ENCODE measurements at places on chromosomes 3 and 15.

- DNase-seq, result no peak
These were observed 7.9 kb upstream of the BCL2A1 start for GRCh38 chr15:79978655-79979514.

GRCh38 chr3:30752970-30753369, 141.5 kb downstream of the GADL1 start:
- DNase-seq, result no peak

DNA sequence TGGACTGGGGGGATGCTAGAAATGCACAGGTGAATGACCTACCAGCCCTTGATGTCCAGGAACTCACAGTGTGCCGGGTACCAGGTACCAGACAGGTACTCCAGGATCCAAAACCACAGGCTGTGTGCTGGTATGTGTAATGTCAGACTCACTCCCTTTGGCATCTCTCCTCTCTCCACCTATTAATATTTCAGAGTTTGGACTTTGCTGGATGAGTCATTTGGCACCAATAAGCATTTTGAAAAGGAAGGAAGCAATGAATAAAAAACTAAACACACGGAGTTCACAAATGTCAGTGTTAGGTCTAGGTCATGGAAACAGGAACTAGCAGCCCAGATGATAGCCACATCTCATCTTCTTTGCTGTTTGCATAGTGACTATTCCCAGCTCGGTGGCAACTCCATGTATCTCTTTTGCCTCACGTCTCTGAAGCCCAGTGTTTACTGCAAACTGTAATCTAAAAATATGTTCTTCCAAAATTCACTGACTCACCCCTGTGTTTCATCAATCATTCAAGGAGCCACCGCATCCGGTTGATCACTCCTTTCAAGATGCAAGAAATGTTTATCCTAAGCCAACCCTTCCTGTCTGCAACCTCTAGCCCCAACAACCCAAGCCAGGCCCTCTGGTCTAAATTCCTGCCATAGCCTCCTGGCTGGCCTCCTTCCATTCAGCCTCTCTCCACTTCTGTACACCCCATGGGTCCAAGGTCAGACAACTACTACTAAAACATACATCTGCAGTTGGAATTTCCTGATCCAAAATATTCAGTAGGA, 8.4 kb downstream of the ITGB5 start:
- DNase-seq, result no peak

- DNase-seq, result no peak
These were observed 22.5 kb downstream of the PXK start for GRCh38 chr3:58355179-58355578.

- DNase-seq, result no peak
These were observed 82.3 kb downstream of the CHSY1 start for GRCh38 chr15:101169495-101170071.

- DNase-seq, result no peak
These were observed 46.8 kb downstream of the MYO5A start for GRCh38 chr15:52481915-52482314.

GRCh38 chr3:134768116-134768515, 26.9 kb upstream of the EPHB1 start:
- DNase-seq, result no peak

DNA sequence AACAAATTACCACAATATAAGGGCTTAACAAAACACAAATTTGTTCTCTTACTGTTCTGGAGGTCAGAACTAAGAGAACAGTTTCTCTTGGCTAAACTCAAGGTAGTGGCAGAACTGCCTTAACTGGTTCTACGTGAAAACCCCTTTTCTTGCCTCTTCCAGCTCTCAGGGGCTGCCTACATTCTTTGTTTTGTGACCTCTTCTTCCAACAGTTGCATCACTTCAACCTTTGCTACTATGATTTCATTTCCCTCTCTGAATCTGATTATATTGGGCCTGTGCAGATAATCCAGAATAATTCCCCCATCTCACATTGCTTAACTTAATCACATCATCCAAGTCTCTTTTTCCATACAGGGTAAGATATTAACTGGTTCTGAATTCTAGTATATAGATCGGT, 624.6 kb downstream of the ZPLD1 start:
- no peak for DNase-seq

DNA sequence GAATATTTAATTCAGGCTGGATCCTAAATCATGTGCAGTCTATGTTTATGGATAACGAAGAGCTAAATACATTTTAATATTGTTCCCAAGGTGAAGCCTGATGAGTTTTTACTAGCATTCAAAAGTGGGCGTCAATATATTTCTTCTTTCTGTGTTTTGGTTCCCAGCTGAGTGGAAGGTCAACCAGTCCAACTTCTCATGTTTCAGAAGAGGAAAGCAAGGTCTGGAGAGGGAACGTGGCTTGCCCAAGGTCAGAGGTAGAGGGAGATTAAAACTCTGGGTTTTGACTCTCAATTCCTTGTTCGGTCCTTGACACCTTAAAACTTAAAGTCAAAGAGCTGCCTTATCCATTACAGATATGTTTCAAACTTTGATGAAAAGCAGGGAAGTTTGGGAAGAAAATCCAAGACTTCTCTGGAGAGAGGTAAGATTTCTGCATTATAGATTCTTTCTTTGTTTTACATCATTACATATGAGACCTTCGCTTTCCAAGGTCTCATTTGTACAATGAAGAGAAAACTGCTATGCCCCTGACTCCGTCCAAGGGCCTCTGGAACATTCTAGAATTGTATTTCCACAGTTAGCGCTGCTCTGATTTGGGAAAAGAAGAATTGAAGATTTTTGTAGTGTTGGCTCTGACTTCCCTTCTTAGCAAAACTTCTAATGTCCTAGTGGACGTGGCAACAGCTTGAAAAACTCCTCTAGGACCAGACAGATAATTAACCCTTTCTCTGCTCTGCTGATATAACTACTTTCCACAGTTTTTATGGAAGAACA, 57.7 kb upstream of the HES1 start:
- DNase-seq, result no peak

DNA sequence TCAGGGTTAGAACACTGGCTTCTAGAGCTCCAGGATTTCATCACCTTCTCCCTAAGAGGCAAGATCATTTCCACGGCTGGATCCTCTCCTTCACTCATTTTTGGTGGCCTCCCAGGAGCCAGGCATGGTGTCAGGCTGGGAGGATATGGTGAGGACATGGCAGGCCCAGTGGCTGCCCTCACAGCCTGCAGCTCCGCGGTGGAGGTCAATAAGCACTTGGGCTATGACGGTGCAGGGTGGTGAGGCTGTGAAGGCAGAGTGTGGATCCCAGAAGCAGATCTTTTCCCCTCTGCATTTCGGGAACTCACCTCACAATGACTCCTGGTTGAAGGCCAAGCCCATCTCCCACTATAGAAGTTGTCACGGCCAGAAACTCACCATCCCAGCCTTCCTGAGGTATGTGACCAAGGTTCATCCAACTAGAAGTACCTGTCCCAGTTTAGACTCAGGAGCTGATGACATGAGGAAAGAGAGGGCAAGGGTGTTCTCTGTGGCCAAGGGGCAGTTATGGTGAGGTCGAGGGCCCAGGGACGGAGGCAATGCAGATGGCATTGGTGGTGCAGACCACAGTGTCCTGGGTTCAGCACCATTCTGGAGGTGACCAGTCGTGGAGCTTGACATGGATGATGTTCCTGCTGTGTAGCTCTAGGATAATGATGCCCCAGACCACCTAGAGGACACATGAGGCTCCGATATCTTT, 100.1 kb upstream of the SMAD3 start:
- no peak for DNase-seq

- DNase-seq, result no peak
These were observed 43.6 kb downstream of the BLM start for GRCh38 chr15:90760661-90761232.

DNA sequence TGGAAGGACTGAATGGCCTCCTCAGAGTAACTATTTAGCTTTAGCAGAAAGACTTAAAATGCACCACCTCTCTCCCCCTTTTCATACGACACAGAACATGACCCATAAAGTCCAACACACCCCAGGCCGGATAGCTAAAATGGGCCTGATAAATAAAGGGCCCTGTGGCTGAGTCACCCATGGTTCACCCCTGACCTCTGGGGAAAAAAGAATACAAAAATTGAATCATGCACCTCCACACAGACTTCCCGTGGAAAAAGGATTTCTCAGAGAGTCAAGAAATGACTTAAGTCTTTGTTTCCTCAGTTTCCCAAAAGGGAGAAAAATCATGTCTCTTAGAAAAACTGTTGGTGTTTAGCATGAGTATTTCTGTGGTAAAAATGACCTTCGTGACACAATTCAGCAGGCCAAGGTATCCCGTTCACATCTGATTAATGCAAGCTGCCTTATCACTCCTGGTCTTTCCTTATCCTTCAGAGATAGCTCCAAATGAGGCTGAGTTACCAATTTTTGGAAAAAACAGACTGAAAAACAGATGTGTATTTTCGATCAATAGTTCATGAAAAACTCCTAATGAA, 34.0 kb upstream of the ARHGEF3 start:
- DNase-seq, result no peak

- DNase-seq, result no peak
These were observed 201.2 kb downstream of the ADAMTSL3 start for GRCh38 chr15:83854950-83855707.

DNA sequence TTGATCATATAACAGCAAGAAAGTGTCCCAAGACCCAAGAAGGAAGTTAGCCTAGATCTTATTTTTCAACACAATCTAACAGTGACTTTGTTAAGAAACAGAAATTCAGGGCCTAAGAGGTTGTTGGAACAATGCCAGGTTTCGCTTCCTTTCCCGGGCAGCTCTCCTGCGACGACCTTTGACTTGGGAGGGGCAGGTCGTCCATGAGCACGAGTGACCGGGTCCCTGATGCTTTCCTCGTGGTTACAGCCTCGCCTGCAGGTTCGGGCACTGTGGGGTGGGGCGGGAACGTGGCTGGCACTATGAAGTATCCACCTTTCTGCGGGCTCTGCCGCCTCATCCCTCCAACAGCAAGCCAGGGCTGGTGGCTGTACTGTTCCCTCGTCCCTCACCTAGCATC, 90.1 kb upstream of the RGMA start:
- DNase-seq, result no peak

GRCh38 chr3:25265284-25265683, 162.8 kb upstream of the RARB start:
- no peak for DNase-seq

DNA sequence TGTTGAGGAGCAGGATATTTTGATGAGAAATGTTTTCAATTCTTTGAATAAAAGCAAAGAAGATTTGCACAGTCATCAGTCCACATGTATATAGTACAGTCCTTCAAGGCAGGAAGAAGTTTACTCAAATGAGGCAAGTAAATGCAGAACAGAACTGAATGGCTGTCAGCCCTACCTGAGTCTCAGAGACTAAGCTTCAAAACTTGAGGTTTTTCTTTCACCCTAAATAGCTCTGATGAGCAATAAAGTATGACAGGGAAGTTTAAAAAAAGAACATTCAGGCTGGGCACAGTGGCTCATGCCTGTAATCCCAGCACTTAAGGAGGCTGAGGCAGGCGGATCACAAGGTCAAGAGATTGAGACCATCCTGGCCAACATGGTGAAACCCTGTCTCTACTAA, 232.5 kb downstream of the SUCLG2 start:
- no peak for DNase-seq

DNA sequence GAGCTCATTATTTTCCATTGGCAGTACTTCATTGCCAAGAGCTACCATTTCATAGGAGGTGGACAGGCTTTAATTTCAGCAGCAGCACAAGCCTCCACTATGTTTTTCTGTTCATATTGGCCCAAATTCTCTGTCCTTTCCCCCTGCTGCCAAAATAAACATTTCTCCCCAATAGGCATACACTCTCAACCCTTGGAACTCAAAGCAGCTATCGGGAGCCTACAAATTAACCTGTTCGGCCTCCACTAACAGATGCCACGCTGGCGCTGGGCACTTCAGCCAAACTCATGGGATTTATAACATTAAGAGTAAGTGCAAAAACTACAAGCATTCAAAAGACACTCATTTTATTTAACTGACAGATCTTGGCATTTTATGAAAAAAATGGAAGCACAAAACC, 95.7 kb downstream of the NSUN3 start:
- no peak for DNase-seq

GRCh38 chr3:171038342-171038741, 11.8 kb upstream of the SLC2A2 start:
- no peak for DNase-seq

GRCh38 chr15:44148580-44148979, 46.5 kb downstream of the FRMD5 start:
- no peak for DNase-seq
